ENCODE measurements at places on chromosomes 11 and 22.

DNA sequence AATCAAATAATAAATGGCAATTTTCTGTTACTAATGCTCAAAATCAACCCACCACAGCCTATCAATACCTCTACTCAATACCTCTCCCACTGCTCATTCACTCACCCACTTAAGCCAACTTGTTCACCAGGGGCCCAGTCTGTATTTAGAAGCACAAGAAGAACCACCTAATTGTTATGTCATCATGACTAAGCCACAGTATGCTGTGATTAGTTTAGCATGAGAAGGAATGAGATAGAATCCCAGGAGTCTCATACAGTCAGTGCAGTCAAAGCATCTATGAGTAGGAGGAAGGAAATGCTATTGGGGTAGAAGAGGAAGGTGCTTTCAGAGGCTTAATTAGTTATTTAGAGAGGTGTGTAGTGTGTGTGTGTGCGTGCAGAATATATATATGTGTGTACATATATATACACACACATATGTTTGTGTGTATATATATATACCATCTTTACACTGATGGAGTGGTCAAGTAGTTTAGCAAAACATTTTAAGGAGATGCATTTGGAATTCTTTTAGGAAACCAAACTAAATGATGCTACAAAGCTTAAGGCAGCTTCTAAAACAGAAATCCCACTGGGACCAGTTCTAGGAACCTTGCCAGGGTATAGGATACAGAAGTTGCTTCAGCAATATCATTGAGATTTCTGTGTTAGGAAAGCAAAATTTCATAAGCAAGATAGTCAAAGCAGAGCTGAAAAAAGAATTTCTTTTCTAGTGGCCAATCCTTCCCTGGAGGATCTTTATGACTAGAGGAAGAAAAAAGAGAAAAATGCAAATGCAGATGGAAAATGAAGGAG lies 27.5 kb downstream of the KCNA4 start:
- DNase-seq = peak; percentile 8

GRCh38 chr22:27329131-27329850 lies 472.3 kb downstream of the MN1 start:
- DNase-seq = no peak

GRCh38 chr11:91625495-91625894 lies 599.1 kb upstream of the FAT3 start:
- DNase-seq = no peak

- peak; percentile 69 for DNase-seq
Measured at GRCh38 chr11:65856689-65857499, 1.1 kb downstream of the CFL1 start.

DNA sequence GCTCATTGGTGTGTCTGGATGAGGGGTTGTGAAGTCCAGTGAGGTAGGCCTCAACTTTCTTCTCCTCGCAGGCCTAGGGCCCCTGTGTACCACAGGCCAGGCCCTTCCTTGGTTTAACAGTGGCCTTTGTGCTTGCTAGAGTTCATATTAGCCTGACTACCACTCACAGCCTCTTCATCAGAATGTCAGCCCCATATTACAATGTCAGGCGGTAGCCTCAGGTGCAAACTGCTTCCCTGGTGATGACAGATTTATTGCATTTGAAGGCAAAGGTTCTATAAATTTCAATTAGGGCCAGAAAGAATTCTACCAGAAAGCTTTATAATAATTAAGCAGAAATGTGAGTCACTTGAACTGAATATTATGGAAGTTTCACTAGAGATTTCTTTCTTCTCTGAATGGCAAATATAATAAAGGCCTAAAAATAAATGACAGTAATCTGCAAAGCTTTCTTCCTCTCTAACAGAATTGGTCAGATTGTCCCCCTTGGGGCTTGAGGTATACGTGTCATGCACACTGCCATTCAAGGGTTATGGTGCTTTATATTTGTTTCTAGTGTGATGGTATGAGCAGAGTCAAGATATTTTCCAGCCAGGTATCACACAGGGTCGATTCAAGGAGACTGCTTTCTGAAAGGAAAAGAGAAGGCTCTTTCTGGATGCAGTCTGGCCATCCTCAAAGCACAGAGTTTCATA lies 210.3 kb downstream of the CWF19L2 start:
- DNase-seq = no peak

DNA sequence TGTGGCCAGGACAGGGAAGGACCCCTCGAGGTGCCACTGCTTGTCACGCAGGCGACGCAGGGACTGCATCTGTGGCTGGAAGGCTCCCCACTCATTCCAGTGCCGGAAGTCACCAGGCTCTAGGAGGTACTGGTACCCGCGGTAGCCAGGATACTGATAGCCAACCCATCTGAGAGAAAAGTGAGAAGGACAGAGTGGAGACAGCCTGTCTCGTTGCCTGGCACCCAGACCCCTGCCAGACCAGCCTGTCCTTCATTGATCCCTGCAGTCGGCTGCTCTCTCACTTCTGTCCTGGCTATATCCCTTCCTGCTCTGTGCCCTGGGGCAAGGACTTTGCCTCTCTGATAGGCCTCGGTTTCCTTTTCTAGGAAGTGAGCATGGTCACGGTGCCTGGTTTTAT lies 9.6 kb upstream of the TPST2 start:
- no peak for DNase-seq

GRCh38 chr11:58485961-58486360 lies 21.9 kb downstream of the OR5B21 start:
- no peak for DNase-seq

DNA sequence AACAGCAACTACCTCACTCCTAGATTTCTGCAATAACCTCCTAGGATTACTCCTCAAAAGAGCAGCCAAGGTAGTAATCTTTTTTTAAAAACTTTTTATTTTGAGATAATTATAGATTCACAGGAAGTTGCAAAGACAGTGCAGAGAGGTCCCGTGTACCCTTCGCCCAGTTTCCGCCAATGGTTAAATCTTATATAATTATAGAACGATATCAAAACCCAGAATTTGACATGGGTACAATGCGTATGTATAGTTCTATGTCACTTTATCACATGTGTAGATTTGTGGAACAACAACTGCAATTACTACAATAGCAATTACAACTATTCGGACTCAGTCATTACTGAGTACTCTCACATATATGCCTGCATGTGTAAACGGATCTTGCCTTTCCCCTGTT lies 94.8 kb upstream of the APOA1 start:
- DNase-seq = no peak

DNA sequence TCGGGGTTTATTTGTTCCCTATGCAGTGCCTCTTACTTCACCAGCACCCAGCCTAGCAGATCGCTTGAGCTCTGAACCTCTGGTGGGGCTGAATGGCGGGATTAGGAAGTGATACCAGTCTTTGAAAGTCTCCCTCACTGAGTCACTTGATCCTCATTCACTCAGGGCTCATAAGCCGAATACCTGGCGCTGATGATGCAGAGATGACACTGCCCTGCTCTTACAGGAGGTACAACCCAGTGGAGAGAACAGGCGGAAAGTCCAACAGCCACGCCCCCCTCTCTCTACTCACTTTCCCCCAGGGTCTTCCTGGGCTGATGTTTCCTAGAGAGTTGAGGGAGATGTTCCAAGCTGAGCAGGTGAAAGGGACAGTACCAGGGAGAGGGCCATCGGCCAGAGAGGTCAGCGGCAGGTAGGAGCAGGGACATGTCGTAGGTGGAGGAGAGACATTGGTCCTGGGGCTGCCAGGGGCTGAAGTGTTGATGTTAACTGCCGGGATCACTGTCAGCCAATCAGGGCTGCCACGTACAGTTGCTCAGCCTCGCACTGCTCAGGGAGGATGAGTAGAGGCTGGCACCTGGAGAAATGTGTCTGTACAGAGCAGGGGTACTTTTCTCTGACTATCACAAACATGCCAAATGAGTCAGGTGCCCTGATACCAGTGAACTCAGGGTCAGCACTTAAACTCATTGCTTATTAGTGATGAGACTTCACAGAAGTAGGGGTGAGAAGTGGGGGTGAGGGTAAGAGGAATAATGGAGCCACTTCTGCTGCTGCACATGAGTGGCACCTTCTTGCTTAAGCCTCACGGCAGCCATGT lies 9.9 kb upstream of the APOBEC3A start:
- DNase-seq = peak; percentile 47

GRCh38 chr11:45158210-45158731 lies 11.8 kb downstream of the PRDM11 start:
- no peak for DNase-seq

DNA sequence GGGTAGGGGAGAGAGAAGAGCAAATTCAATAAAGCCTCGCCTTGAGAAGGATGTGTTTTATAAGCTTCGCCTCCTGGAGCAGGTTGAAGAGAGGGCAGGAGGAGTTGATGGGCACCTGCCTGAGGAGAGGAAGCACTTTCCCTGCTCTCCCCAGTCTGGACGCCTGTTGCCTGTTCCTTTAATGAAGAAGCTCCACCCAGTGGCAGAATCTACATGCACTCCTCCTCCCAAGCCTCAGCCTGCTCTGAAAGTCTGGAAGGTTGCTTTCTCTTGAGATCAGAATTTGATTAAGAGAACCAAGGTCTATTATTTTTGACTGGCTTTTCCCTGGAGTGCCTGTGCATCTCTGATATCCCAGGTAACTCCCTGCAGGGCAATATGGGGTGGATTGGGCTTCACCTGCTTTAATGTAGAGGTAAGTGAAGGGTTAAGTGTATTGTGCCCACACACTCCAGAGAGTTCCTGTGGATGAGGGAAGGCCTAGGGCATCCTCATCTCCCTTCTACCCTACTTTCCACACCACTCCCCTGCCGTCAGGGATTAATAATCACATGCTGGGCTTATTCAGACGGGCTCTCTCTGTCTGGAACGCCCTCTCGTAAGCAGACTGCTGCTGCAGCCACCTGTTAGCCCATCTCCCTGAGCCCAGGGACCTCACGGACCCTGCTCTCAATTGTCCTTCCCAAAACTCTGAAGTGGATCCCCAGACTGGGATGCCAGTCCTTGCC lies 22.3 kb downstream of the NTM start:
- DNase-seq = no peak

GRCh38 chr11:121801394-121801748 lies 314.6 kb downstream of the BLID start:
- no peak for DNase-seq

DNA sequence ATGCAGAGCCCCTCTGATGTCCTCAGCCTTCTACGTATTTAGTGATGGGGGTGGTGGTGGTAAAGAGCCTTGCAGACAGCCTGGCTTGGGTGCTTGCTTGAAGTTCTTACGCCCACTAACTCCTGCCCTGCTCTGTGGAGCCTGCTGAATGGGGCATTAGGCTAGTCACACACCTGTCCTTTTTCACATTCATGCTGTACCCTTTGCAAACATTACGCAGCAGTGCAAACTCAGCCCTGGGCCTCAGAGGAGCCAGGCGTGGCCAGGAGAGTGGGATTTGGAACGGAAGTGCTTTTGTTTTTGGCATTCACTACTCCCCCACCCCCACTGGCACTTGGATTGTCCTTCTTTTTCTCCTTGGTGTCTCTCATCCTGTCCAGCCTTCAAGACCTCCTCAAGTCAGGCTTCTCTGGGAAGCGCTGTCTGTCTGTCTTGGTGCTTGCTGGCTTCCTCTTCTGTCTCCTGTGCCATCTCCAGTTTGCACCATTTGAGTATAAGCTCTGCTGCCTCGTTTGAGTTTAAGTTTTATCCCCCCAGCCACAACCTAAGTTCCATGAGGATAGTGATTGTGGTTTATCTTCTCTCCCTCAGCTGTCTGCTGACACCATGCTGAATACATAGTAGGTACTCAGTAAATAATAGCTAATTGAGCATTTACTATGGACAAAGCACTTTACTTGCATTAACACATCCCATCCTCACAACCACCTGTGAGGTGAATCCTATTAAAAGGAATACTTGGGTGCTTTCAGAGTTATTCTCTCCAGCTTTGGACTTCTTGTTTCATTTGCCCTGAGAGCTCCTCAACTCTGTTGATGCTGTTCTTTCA lies 26.7 kb downstream of the ZBTB16 start:
- DNase-seq = no peak

- no peak for DNase-seq
Measured at GRCh38 chr11:115897707-115898106, 393.5 kb upstream of the CADM1 start.

DNA sequence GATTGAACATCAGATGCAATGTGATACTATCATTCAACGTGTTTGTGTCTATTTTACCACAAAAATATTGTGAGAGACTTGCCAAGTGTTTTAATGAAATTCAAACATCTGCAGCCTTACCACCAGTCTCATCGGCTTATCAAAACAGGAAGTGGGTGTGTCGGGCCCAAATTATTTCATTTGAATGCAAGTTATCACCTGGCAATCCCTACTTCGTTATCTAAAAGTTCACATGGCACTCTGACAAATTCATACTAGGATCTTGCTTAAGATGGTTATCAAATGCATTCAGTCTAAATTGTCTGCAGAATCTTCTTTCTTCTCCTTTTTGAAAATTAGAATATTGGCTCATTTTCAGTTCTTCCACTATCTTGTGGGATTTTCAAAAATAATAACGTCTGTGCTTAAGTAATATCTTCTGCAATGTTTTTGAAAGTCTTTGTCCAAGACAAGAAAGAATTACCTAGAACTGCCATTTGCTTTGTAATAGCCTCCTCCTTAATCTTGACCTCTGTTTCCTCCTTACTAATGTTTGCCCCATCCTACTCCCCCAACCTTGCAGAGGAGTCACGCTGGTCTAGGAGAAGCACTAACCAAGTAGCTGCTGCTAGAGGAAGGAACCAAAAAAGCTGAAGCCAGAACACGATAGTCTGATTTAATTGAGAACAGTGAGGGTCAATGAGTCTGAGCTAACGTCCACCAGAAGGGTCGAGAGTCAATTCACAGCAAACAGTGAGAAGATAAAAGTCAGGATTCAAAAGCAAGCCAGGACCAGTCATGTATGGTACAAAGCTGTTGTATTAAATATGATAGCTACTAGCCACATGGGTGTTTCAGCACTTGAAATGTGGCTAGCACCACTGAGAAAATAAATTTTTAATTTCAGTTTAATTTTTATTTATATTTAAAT lies 10.2 kb upstream of the BIRC3 start:
- DNase-seq = no peak

GRCh38 chr11:58784995-58785394 lies 53.3 kb upstream of the GLYAT start:
- no peak for DNase-seq

- DNase-seq = no peak
Measured at GRCh38 chr22:44891791-44892190, 118.0 kb downstream of the PHF21B start.

GRCh38 chr11:110711776-110712658 lies at the start of gene ARHGAP20:
ARHGAP20 (minus strand) TSS chr11:110712437; CDS start chr11:110712231, 206 bp downstream.
- DNase-seq = peak; percentile 28

- no peak for DNase-seq
Measured at GRCh38 chr22:31653944-31654343, 8.1 kb downstream of the PISD start.

GRCh38 chr11:43376594-43376993 lies 17.9 kb downstream of the TTC17 start:
- peak; percentile 88 for DNase-seq

- DNase-seq = no peak
Measured at GRCh38 chr22:27588268-27588667, 213.3 kb downstream of the MN1 start.

GRCh38 chr11:93192163-93192562 lies 5.6 kb downstream of the SLC36A4 start:
- DNase-seq = no peak

GRCh38 chr11:86932259-86932585 lies 23.0 kb downstream of the FZD4 start:
- DNase-seq = no peak

GRCh38 chr11:115885535-115886421 lies 381.6 kb upstream of the CADM1 start:
- DNase-seq = no peak
